Stimulated activated CD4-positive, alpha-beta T cell treated with anti-CD3 and anti-CD28 coated beads, Interleukin-4, amount 100 ng/mL, for 48 hours (primary cell): ENCODE measurements at places on chromosomes 4 and X.

GRCh38 chr4:165335163-165335703, 7.8 kb downstream of the MSMO1 start:
- DNase-seq = no peak

DNA sequence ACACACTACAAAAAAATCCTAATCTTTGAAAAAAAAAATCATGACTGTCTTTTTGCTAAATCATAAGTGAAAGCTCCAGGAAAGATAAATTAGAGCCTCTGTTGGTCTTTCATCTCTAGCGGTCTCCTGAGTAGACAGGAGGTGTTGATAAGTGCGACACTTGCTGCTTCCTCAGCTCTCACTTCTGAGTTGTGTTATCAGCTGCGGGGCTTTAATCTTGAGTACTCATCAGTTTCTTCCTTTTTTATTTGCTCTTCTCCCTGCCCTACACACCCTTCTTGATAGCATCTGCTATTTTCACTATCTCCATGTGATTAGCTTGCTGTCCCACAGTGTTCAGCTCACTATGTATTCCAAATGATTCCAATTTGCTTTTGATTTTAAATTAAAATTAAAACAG, 1449.2 kb downstream of the C4orf33 start:
- DNase-seq = no peak

- DNase-seq = no peak
These were observed 61.1 kb downstream of the KCNIP4 start for GRCh38 chr4:21887481-21887880.

DNA sequence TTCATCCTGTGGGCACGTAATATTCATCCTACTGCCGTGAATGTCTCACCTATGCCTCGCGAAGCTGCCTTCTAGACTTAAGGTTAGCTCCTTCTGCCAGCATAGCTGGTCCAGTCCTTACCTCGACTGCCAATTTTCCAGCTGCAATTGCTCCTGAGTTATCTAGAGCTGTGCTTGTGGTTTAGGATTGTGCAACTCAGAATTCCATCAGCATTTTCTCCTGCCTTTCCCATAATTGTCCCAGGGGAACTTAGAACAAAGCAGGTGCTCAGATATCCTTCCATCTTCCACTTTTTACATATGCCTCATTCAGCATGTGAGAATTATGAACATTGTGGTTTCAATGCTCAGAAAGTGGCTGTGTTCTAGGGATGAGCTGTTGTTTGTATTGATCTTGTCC, 131.4 kb upstream of the ADGRL3 start:
- no peak for DNase-seq

GRCh38 chrX:53715346-53715924, 28.9 kb upstream of the HUWE1 start:
- no peak for DNase-seq
